CD8-positive, alpha-beta memory T cell (primary cell): ENCODE measurements at places on chromosomes 16 and 17. TPM values are rescaled to one million over a fixed set of nuclear protein-coding genes. Genes with fewer than 3 reads are reported as not detected.

Gene CTF1
- not detected for total RNA-seq

- DNase-seq = no peak
Observed at GRCh38 chr17:3818786-3819185, 17.8 kb upstream of the ITGAE start.

DNA sequence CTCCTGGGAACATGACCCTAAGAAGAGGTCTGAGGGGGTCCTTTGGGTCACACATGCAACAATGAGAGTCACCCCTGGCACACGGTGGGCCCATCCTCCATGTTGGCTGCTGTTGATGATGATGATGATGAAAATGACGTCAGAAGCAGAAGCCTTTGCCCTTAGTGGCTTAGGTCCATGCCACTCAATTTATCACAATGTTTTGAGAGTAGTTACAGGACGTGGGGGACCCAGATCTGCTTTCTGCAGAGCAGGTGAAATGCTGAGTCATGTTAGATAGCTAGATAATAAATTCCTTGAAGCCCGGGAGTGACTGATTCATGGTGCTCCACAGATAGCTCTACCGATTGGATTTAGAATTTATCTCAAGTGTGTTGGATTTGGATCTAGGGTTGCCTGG lies 53.9 kb downstream of the VPS35L start:
- no peak for DNase-seq

Gene CD68
- 11.1 TPM for total RNA-seq

GRCh38 chr16:1903845-1904840 lies 14.1 kb downstream of the HS3ST6 start:
- DNase-seq = no peak

DNA sequence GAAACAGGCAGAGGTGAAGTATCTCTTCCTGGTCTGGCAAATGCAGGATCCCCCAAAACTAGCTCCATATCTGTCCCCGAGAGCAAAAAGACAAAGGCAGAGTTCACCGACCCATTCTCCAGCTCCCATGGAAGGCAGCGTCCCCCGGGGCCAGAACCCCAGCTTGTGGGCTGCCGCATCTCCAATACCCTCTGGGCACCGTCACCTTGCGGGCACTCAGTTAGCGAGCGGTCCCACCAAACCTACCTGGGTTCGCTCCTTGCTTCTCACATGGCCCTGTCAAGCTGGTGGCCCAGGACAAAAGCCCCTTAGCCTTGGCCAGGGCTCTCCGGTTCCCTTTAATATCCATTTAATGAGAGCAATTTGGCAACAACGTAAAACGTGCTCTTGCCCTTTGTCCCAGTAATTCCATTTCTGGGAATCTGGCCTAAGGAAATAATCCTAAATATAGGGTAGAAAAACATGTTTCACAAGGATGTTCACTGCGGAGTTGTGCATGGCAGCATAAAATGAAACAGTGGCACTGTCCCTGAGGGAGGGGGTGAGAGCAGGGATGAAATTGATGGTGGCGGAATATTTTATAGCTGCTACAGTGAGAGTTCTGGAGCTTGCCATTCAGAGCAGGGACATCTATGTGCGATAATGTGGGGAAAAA lies 157.1 kb downstream of the CMIP start:
- no peak for DNase-seq
